ENCODE measurements at places on chromosomes 6 and 20.

GRCh38 chr6:114611696-114612095, 268.9 kb upstream of the HS3ST5 start:
- no peak for DNase-seq

DNA sequence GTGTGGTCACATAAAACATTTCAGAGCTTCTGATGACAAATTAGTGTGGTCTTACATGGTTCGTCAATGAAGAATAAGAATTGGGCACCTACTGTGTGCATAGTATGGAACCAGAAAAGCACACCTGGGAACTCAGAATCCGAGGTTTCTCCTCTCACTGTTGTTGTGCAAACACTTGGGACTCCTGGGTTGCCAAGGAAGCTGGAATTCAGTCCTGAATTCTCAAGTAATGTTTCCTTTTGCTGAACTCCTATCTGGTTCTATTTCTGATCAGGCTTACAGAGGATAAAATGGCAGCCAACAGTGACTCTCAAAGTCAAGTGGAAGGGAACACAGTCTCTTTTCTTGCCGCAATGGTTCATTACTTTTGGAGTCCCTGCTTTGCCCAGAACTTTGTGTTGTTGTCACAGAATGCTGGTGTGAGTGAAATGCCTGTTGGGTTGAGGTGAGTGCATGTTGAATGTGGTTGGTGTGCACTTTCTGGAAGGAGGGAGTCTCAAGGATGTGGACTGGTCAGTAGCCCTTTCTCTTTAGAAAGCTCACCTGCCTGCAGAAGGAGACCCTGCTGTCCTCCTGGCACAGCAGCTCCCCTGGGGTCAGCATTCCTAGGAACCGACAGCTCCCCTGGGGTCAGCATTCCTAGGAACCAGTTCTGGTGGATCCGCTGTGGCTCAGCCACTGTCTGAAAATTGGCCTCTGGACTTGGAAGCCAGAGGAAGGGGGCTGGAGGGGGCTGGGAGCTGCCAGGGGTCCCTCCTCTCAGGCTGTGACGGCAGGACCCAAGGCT, 1.4 kb downstream of the UNC93A start:
- DNase-seq = no peak

- DNase-seq = no peak
Observed at GRCh38 chr20:38658879-38659596, 57.4 kb downstream of the ARHGAP40 start.

GRCh38 chr6:111844921-111845320, 28.3 kb downstream of the FYN start:
- DNase-seq = no peak

- DNase-seq = no peak
Observed at GRCh38 chr6:129946439-129947140, 71.8 kb upstream of the L3MBTL3 start.
